ENCODE measurements at places on chromosomes 6 and 20. TPM values are rescaled to one million over a fixed set of nuclear protein-coding genes. Genes with fewer than 3 reads are reported as not detected.

DNA sequence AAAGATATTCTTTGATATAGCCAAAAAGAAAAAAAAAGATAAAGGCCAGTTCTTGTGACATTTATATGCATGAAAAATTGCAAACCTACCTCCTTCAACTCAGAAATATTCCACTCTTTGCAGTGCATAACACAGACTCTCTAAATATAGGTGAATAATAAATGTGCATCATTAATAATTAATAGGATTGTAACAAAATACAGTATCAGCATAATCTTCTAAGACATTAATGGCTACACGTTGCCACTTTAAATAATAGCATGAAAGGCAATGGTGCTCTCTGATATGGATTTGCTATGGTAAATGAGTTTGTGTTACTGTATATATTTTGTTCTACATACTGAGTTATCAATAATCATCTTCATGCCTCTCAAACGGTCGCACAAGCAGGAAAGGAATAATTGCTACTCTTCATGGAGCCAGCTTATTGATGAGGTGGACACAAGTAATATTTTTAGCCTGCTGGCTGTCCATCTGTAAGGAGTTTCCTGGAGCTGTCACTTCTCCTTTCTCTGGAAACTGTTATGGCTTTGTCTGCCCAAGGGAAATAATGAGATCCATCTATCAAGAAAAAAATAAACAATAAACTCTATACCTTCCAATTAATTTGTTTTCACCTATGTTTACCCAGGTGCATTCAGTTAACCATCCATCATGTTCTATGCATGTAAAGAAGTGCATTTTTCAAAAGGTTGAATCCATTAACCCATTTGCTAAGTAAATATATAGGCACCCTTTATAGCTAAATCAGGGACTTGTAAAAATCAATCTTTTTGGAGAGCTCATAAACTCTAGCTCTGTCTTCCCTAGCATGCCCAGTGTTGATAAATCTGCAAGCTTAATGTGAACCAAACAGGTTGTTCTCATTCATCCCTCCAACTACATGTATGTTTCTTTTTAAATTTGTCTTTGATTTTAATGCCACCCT, 253.0 kb downstream of the NKAIN2 start:
- DNase-seq = no peak

DNA sequence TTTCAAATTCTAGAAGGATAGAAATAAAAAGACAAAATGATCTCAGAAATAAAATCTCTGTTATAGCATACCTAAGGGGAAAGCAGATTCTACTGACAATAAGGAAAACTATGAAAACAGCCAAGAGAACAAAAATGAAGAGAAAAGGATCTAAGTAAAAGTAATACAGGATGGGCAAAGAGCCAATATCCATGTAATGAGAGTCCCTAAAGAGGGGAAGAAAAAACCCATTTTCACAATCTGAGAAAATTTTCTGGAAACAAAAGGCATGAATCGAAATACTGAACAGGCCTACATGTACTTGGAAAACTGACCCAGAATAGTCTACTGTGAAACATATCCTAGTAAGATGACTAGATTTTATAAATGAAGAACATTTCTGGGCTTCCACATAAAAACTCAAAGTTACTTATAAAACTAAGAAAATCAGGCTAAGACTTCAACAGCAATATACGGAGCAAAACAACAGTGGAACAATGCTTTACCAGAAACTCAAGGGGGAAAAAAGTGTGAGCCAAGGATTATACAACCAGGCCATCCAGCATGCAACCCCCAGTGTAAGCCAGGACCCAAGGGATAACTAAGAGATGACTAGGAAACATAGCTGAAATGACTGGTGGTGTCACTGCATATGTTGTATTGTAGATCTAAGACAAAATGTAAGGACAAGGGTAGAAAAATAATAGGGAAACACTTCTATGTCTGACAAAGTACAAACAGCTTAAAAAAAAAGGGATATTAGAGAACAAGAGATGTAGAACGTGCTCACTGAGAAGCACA, 10.2 kb downstream of the NAPB start:
- DNase-seq = no peak

GRCh38 chr20:12847872-12848271, 160.9 kb upstream of the SPTLC3 start:
- no peak for DNase-seq

Gene METTL24
- 0.44 TPM for total RNA-seq

- DNase-seq = no peak
Measured at GRCh38 chr6:139587469-139587868, 213.0 kb upstream of the CITED2 start.

Gene GPX5
- not detected for total RNA-seq

- DNase-seq = no peak
Measured at GRCh38 chr6:170268216-170269129, 22.4 kb downstream of the DLL1 start.

GRCh38 chr6:132257561-132257960, 143.7 kb downstream of the MOXD1 start:
- DNase-seq = no peak

DNA sequence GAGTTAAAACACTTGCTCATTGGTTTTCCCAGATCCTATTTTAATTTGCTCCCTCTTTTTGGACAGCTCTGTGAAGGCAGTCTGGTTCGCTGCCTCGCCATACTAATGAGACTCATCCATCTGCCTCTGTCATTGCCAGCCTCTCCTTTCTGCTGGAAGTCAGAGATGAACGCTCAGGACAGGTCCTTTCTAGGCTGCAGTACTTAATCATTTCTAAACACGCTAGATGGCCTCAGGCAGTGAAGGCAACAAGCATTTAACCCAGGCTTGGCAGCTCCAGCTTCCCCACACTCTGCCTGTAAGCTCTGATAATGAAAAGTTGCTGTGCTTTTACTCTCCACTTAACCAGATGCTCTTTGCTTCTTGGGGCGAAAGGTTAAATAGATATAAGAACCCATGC, 286.7 kb upstream of the POU3F2 start:
- DNase-seq = no peak

- no peak for DNase-seq
Measured at GRCh38 chr6:137687818-137688217, 179.2 kb upstream of the TNFAIP3 start.

DNA sequence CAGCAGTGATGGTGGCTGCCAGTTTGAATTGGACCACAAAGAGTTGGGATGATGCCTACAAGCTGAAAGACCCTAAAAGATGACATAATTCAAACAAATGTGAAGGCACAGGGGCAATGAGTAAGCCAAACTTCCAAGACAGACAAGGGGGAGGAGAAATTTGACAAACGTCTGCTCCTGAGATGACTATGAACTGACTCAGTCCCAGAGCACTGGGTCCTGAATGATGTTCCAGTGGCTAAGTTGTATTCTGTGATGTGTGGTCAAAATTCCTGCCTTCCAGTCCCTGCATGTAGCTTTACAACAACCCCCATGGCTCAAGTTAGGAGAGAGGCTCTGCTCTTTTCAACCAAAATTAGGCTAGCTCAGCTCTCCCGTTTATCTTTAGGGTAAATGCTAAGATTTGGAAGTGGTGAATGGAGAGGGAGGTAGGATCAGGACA, 86.1 kb upstream of the SIRPA start:
- DNase-seq = no peak

Gene SAMD5
- 0.08 TPM for total RNA-seq

GRCh38 chr6:149834513-149835481, 29.4 kb downstream of the LRP11 start:
- no peak for DNase-seq

DNA sequence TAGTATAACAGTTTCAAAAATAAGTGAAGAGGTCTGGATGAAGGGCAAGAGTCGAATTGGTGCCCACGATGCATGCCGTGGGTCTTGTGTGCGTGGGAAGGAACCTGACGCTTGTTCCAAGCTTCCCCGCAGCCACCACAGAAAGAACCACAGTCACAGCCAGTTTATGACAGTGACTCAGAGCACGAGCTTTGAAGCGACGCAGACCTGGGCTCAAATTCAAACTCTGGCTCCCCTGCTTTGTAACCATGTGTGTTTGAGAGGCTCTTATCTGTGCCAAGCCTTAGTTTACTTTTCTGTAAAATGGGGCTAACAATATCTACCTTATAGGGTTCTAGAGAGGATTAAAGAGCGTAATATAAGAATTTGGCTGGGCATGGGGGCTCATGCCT, 65.5 kb downstream of the SYNJ2 start:
- no peak for DNase-seq

GRCh38 chr6:52728394-52728793, 34.9 kb downstream of the GSTA2 start:
- DNase-seq = no peak

DNA sequence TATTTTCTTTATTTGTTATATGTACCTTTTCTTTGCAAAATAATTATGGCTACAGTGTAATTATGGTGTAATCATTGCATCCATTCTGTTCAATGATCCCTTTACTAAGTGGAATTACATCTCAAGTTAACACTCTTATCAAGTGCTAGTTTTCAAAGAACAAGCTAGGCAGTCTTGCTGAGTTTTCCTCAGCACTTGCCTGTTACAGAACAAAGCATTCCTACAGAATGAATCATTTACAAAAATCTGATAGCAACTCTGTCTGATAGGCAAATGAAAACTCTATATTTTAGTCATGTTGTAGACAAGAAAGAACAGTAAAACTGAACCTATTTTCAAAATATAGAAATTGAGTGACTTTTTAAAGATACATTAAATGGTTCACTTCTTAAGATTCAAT, 109.8 kb upstream of the POU3F2 start:
- no peak for DNase-seq

GRCh38 chr6:138811866-138812265, 16.0 kb downstream of the ECT2L start:
- DNase-seq = no peak

GRCh38 chr20:8946036-8946940, 122.6 kb upstream of the PLCB4 start:
- no peak for DNase-seq

DNA sequence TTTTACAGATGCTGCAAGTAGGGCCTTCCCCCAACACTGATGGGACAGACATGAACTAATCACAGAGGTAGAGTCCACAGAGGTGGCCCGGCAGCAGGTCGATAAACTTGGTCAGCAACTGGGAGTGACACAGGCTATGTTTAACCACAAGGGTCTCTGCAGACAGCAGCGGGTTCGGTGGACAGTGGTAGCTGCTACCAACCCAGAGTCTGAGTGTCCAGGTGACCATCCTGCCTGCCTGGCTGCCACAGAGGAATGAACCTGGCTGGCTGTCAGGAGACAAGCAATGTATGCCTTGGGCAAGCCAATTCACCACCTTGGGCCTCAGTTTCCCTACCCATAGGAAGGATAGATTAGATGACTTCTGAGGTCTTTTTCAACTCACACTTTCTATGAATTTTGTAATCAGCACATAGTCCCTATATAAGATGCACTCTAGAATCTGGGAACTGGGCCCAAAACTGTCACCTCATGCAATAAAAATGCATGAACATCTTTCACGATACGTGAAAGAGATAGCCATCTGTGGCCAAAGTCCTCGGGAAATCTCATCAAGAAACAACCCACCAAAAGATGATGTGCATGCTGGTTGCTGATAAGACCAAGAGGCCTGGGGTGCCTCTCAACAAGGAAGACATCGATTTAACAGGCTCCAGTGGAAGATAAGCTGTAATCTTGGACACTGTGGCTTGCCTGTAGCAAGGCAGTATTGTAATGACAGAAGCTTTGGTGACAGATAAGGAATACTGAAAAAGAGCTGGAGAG, 30.5 kb downstream of the MDGA1 start:
- DNase-seq = no peak

Data from H1 (cell line).